Pulmonary artery endothelial cell (primary cell): ENCODE measurements at places on chromosomes 11 and 22. TPM values are rescaled to one million over a fixed set of nuclear protein-coding genes. Genes with fewer than 3 reads are reported as not detected.

DNA sequence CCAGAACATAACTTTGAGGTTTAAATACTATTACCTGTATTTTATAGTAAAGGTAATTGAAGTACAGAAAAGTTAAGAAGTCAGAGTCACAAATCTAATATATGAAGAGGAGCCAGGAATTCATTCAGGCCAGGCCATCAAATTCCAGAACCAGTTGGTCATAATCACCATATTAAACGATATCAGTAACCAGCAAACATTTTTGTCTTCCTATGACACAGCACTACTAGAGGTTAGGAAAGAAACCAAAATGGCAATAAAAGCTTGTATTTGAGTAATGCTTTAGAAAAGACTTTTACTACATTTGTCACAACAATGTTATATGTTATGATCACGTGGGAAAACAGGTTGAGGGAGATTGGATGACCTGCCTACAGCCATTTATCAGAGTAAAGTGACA is 62.2 kb downstream of the DKK3 start:
- no peak for DNase-seq

DNA sequence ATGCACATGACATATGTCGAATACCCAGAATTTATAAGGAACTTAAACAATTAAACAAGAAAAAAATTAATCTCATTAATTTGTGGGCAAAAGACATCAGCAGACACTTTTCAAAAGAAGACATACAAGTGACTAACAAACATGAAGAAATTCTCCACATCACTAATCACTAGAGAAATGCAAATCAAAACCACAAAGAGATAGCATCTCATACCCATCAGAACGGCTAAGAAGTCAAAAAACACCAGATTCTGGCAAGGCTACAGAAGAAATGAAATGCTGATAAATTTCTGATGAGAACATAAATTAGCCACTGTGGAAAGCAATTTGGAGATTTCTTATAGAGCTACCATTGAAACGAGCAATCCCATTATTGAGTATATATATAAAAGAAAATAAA is 210.6 kb upstream of the LUZP2 start:
- no peak for DNase-seq

DUSP8 gene
- total RNA-seq, result 0.40 and 0.71 TPM in 2 replicates

NPTXR gene
- 0.13 and 0.32 TPM in 2 replicates for total RNA-seq

KCNQ1OT1 gene
- 0.53 and 1.1 TPM in 2 replicates for total RNA-seq

DNA sequence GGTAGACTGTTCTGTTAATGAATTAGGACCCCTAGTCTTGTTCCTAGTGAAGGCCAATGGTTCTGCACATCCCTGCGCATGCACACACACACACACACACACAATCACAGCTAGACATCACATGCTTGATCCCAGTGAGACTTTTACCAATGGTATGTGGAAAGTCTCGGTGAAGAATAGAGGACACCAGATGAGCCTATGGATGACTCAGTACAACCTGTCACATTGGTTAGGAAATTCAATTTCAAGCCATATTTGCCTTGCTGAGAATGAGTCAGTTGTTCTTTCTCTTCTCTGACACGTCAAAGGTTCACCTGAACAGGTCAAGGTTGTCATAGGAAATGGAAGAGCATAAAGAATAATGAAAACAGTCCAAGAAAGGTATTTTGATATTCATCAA is 122.0 kb downstream of the SLC17A6 start:
- no peak for DNase-seq

GRCh38 chr11:2898366-2899079 is 12.9 kb upstream of the CDKN1C start:
- DNase-seq, result peak; percentile 91

- DNase-seq, result no peak
These were observed 5.3 kb downstream of the NHERF4 start for GRCh38 chr11:119190531-119190930.

CHRM4 gene
- 0.18 and 0.59 TPM in 2 replicates for total RNA-seq

GRCh38 chr11:121408830-121409229 is 43.3 kb upstream of the SORL1 start:
- no peak for DNase-seq

FOLR1 gene
- total RNA-seq, result not detected in 2 replicates

DNA sequence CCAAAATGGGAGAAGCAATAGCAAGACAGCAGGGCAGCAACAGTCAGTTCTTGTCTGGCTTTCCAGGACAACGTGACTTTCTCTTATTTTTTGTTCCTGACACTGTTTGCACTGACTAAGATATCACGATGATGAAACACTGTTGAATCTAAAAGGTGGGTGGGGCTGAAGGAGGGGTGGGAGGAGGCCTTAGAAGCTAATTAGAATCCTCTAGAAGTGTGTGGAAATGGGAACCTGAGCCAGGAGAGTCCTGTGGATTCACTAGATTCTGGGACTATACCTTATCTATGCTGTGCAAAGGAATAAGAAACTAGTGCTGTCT is 300.3 kb downstream of the ST3GAL4 start:
- DNase-seq, result no peak

DNA sequence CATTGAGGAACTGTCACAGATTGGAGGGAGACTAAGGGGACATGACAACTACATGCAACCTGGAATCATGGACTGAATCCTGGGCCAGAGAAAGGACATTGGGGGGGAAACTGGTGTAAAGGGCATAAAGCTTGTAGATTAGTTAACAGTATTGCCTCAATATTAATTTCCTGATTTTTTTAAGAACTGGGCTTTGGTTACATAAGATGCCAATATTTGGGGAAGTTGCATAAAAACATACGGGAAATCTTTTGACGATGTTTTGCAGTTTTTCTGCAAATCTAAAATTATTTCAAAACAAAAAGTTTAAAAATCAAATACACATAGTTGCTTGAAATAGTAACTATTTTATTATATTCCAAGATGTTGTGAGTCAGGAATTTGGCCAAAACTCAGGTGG is 2.9 kb upstream of the FOLR3 start:
- no peak for DNase-seq

DNA sequence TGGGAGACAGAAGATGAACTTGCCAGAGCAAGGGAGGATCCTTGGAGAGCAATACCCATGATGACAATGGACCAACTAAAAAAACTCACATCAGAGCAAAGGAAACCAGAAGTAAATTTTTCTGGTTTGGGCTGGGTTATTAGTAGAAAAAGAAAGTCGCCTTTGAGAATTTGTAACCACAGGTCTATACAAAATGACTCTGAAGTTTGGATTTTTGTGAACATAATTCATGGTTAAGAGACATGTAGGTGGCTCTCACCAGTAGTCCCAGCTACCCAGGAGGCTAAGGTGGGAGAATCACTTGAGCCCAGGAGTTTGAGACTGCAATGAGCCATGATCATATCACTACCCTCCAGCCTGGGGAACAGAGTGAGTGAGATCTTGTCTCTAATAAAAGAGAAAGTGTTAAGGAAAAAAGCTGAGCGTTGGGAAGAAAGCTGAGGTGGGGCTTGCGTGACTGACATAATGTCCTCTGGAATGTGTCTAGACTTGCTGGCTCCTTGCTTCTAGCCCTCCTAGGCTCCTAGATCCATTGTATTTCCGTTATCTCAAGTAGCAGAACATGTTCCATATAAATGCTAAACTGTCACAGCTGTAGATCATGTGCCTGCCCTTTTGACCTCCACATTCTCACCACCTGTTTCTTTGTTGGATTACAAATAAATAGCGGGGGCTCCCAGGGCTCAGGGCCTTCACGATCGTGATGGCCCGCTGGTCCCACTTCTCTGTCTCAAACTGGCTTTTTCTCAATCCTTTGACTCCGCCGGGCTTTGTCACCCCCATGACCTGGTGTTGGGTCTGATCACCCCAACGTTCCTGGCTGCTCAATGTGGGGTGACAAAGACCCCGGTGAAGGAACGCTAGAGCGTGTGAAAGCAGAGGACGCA is 56.2 kb upstream of the SC5D start:
- DNase-seq, result peak; percentile 20

DNA sequence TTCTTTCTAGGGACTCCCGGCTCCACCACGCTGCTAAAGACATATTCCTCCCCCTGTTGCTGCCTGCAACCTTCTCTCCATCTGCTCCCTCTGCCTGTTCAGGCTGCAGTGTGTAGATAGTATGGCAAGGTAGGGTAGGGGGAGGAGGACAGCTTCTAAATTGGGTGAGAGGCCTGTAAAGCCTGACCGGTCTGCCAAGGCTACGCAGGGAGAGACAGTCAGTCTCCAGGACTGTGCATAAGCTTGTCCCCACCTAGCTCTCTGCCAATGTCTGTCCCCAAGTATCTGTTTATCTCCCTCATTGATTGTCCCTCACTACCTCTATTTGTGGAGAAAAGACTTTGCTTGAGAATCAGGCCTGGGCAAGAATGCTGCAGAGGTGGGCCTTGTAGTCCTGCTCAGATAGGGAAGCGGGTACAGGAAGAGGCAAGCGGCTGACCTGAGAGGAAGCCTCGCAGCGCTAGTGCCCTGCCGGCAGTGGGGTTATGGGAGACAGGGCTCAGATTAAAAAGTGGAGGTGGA is 871 bp upstream of the SEZ6L start:
- no peak for DNase-seq

KCNA4 gene
- total RNA-seq, result not detected in 2 replicates

- DNase-seq, result no peak
These were observed 23.8 kb downstream of the DDI1 start for GRCh38 chr11:104060004-104060794.

DNA sequence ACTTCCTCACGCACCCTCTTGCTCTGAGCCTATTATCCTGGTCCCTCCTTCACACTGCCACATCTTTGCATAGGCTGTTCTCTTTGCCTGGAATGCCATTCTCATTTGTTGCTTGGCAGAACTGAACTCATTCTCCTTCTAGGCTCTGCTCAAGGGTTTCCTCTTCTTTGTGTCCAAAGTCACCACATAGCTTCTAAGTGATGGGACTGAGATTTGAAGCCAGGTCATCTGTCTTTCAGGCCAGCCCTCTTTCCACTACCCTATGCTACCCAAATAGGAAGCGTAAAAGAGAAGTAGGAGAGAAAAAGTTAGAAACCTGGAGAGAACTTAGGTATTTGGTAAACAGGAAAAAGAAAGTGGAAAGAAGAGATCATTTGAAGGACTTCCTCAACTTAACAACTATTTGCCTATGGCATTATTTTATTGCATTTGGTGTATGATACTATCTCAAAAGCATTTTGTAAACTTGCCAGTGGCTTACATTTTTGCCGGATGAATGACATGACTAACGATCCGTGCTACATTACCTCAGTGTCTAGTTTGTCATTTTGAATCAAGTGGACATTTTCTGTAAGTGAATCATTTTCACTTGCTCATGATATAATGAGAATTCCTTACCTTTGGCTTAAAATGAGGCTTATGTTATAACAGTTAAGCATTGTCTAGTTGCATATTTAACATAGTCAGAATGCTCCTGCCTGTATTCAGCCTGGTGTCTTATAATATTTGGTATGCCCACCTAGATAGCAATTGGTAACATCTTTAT is 18.5 kb downstream of the NF2 start:
- DNase-seq, result peak; percentile 88

GRCh38 chr11:64455456-64456261 is 96.7 kb downstream of the RPS6KA4 start:
- DNase-seq, result no peak

LIF gene
- total RNA-seq, result 0.63 and 0.66 TPM in 2 replicates

- no peak for DNase-seq
These were observed 220.8 kb downstream of the DBX1 start for GRCh38 chr11:19939415-19939929.

OR52A1 gene
- total RNA-seq, result not detected in 2 replicates

GRCh38 chr11:18706330-18707243 is 8.0 kb downstream of the TMEM86A start:
- no peak for DNase-seq

DNA sequence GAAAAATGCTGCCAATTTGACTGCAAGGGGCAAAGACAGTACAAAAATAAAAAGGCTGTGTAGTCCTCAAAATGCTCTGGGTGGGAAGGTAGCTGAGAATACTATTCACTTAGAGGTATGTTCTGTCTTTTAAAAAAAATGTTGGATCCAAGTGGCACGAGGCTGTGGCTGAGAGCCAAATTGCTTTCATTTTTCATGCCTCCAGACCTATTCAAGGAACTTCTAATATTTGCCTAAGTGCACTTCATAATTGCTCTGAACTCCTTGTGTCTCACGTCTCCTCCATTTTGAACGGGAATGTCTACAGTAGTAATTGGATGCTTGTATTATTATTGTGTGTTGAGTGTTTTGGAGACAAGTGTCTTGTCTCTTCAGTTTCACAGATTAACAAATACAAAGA is 19.1 kb upstream of the SLC22A25 start:
- no peak for DNase-seq

KRTAP5-10 gene
- not detected in 2 replicates for total RNA-seq

SCN4B gene
- 0.13 and 0.21 TPM in 2 replicates for total RNA-seq

DDX25 gene
- total RNA-seq, result not detected in 2 replicates

DNA sequence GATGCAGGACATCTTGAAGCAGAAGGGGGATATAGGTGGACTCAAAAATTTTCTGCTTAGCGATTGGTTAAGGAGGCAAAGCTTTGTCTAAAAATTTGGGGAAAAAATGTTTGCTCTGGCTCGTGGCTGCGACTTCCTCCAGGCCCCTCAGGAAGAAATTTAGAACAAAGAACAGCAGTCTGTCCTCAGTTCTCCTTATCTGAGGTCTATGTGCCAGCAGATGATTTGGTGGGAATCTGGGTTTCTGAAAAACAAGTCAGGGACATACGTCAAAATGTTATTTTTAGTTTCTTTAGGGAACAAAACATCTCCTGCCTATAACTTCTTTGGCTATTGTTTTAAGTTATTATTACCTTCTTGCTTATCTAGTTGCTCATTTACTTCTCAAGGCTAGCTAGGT is 8.1 kb downstream of the OR6M1 start:
- no peak for DNase-seq

CSF2RB gene
- 8.9 and 12.1 TPM in 2 replicates for total RNA-seq

AMOTL1 gene
- 46.2 and 49.5 TPM in 2 replicates for total RNA-seq

ABTB2 gene
- total RNA-seq, result 0.07 and 0.25 TPM in 2 replicates

SLC22A25 gene
- not detected in 2 replicates for total RNA-seq

DNA sequence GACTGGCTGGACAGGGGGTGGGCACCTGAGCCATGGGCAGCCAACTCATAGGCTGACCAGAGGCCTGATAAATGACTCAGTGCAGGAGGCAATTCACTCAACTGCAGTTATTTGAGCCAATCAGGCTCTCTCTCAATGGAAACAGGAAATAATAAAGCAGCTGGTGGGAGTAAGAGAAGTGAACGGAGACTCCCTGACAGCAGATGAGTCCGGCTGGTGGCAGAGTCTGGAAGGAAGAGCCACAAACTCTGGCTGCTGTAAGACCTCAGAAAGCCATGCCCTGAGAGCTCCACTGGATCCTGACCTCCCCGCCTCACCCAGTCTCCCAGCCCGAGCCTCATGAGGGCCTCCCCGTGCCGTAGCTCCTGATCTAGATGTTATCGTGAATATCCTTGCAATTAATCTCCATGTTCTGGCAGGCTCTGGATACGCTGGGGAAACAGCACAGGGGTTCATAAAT is 69.8 kb downstream of the TRIM29 start:
- DNase-seq, result no peak
